ENCODE measurements at places on chromosomes 2 and 18.

DNA sequence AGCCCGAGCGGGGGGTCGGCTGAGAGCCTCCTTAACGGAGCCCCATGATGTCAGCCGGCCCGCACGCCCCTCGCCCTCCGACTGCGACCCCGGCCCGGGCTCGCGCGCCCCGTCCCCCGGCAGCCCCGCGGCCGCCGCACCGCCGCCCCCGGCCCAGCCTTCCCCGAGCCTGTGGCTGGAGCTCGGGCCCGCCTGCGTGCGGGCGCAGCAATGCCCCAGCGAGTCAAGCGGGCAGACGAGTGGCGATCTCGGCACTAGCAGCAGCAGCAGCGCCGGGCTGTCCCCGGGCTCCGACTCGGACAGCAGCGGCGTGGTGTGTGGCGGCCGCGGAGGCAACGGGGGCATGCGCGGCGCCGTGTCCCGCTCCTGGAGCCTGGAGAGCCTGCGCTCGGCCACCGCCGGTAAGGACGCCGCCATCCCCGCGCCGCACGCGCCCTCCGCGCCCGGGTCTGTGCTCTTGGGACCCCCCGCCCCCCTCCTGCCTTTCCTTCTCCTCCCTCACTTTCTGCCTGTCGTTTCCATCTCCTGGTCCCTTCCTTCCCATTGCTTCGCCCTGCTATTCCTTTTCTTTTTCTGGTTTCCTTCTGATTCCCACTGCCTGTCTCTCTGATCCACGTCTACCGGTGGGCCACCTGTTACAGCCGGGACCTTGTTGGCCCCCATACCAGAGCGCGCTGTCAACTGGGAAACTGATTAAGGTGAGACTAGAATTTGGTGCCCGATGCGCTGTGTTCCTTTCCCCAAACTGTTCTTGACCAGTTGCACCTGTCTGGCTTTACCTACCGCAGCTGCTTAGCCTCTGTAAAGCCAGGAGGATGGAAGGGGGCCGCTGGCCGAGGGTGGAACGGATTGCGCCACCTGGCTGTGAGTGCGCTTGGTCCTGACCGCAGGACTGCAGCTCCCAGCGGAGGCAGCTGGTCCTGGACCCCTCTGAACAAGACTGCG, 127.4 kb downstream of the ARHGEF4 start:
- no peak for DNase-seq

DNA sequence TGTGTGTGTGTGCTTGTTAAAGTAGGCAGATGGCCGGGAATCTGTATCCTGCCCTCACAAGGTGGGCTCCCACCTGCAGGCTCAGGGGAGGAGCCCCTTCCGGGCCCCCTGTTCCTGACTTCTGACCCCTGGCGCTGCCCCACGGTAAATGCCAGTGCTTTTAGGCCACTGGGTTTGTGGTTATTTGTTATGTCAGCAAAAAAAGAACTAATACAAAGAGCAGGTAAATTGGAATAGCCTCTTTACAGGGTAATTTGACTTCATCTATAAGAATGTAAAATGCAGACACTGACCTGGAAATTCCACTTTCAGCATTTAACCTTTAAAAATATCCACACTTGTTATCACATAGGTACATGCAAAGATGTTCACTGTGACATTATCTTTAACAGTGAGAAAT, 44.2 kb downstream of the RTP5 start:
- DNase-seq, result no peak

DNA sequence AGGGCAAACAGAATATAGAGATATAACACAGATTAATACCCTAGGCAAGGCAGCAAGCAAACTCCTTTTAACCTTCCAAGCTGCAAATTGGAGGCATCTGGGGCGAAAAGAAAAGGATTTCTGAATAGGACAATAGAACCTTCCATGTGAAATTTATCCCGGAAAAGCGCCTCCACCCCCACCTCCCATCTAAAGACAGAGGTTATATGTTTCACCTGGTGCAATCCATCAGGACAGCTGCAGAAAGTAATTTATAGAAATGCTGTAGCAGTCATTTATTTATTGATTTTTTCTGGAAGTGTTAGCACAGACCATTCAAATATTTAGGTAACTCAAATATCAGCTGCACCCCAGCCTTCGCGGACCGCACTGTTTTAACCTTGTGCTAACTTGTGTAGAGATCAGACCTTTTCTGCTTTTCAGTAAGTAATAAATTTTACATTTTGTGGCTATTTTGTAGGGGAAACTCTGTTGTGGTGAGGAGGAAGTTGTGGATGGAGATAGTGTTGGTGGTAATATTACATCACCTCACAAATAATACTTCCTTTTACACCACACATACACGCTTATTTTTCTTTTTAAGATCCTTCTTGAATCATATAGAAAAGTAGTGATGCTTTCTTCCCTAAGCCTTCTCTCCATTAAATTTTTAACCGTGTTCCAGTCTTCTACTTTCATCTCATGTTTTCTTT, 919.3 kb upstream of the CDH2 start:
- no peak for DNase-seq

DNA sequence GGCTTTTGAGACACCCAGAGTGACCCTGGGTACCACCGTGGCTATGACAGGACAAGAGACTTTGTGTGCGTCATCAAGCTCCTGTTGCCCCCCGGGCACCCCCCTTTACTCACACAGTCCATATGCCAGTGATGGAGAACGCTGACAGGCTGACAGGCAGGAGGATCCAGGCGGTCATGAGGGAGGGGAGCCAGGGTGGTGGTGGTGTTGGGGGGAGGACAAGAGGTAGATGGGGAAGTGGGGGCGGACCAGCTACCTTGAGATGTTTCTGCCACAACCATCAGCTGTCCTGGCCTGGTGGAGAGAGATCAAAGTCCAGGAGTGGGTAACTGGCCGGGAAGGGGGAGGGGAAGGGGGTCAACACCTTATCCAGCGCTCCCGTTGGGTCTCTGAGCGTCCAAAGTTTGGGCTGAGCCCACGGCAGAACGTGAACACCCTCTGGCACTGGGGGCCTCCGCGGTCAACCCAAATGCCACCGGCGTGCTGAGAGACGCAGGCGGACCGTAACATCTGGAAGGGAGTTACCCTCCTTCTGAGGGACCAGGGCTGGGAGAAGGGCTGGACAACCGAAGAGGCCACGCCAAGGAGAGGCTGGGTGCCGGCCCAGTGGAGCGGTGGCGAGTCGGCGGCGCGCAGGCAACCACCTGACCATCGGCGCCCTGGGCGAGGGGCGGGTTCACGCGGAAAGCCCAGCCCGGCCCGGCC, 575 bp downstream of the TMEM150A start:
- DNase-seq, result no peak

DNA sequence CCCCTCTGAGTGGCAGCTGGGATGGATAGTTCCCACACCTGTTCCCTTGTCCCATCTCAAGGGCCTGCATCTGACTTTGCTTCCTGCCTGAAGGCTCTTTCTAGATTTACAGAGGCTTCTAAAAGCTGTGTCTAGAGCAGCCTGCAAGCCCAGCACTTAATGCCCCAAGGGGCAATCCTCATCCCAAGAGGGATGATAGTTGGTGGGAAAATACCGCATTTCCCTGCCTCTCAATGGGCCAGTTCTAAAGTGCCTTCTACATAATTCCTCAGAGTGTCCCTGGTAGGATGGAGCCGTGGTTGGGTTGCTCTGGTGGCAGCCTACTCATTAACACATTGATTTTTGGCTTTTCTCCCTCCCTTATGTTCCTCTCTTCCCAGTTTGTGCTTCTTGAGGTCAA, 29.5 kb downstream of the LAMA3 start:
- no peak for DNase-seq
